Mucosa of gallbladder (tissue), 1 donor: ENCODE measurements at places on chromosomes 5 and 9.

- no peak for DNase-seq
Observed at GRCh38 chr5:179974946-179975712, 67.4 kb upstream of the TBC1D9B start.

DNA sequence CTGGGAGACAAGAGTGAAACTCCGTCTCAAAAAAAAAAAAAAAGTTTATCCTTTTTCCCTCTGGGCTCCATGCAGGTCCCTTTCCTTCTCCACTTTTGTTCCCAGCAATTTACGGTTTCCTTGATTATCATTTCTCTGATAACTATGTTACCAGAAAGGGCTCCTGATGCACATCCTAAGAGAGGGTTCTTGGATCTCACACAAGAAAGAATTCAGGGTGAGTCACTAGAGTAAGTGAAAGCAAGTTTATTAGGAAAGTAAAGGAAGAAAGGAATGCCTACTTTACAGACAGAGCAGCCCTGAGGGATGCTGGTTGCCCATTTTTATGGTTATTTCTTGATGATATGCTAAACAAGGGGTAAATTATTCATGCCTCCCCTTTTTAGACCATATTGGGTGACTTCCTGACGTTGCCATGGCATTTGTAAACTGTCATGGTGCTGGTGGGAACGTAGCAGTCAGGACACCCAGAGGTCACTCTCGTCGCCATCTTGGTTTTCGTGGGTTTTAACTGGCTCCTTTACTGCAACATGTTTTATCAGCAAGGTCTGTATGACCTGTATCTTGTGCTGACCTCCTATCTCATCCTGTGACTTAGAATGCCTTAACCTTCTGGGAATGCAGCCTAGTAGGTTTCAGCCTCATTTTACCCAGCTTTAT is 13.5 kb upstream of the MELK start:
- no peak for DNase-seq

DNA sequence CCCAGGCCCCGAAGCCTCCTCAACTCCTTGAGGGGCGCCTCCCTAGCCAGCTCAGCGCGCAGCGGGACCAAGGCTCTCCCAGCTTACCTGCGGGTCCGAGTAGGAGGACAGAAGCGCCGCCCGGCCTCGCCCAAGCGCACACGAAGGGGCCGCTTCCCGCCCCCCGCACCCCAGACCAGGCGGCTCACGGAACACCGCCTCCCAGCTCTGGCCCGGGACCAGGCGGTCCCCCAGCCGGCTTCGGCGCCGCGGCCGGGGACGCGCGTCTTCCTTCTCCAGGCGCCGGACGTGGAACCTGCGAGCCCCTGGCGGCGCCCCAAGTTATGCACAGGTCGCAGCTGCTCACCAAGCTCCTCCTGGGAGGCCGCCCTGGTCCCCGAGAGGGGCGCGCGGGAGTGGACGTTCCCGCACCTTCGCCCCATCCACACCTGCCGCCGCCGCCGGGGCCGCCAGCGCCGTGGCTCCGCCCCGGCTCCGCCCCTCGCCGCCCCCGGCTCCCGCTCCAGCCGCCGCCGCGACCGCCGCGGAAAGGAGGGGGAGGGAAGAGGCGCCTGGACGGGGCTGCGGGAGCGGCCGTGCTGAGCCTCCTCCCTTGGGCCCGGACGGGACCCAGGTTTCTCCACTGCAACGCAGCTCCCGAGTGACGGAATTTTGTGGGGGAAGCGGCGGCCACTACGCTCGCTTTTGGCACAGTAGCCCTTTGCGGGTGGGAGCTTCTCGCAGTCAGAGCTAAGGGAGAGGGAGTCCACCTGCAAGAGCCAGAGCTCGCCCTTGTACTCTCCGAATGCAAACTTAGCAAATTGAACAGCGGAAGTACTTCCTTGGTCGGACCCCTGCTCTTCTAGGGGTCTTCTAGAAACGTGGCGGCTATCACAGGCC is 77.5 kb upstream of the IFNE start:
- no peak for DNase-seq

DNA sequence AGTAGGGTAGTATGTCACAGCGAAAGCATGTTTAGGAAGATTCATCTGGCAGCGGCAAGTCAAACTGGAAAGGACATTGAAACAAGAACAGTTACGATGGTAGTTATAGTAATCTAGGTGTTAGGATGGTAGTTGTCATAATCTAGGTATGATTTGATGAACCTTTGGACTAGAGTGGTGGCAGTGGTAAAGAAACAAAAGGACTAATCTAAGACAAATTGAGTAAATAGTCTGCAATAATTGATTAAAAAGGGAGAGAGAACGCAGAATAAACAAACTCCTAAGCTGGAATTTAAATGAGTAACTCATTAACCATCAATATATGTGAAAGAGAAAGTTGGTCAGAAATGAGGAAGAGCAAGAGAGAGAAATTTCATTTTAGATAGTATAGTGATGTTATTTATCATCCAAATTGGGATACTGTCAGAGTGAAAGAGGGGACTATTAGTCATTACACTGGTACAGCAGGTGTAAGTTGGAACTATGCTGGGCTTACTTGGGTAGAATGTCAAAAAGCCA is 56.8 kb downstream of the MTREX start:
- DNase-seq: no peak

- no peak for DNase-seq
Observed at GRCh38 chr5:170087168-170087817, 18.4 kb upstream of the FOXI1 start.

GRCh38 chr5:60545551-60545950 is 154.4 kb downstream of the DEPDC1B start:
- DNase-seq: no peak

DNA sequence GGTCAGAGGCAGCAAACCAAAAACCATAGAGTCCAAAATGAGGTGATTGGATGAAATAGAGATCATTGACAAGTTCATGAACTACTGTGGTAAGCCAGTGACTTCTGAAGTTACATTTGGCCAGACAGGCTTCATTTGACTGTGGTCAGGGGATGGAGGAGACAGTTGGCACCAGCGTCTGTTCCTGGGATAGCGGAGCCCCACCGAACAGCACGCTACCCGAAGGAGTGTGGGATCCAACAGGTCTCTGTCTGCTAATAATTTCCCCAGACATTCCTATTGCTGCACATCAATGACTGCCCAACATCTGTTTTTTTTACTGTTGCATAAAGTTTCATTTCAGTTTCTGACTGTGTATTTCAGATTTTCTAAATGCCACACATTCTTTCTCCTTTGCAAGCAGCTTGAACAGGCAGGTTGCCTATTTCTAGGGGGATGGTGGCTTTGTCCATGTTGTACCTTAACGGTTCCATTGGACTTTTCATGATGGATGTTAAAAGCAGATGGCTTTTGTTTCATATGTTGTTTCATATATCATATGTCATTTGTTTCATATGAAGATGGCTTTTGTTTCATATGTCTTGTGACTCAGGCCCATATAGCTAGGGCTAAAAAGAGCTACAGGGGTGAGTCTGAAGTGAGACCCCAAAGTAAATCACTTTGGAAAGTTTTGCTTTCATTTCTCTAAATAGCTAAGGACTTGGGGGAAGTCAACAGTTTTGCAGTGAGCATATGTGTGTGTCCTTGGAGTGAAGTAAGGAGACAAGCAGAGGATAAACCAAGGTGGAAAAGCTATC is 180.8 kb downstream of the GOLPH3 start:
- no peak for DNase-seq

- no peak for DNase-seq
Observed at GRCh38 chr5:73153513-73153912, 19.5 kb upstream of the TMEM174 start.
